ENCODE measurements at places on chromosomes 3 and 15.

- DNase-seq, result no peak
These were observed 52.1 kb downstream of the TFDP2 start for GRCh38 chr3:142097099-142097843.

- DNase-seq, result no peak
These were observed 8.7 kb downstream of the COL8A1 start for GRCh38 chr3:99647081-99647480.

DNA sequence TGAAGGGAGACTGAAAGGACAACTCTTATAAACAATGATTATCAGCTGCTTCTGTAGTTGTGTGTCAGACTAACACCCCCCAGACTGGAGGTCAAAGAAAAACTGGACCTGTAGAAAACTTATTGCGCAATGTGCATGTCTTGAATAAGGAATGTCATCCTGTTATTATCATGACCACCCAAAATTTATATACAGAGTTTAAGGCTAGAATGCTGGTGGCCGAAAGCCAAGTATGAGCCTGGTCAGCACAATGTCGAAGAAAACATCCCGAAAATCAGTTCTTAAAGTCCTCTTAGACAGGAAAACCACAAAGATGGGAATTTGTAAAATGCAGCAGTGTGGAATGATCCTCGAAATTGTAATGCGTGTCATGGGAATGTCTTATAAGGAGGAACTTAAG is 29.3 kb downstream of the RFTN1 start:
- DNase-seq, result peak; percentile 98

DNA sequence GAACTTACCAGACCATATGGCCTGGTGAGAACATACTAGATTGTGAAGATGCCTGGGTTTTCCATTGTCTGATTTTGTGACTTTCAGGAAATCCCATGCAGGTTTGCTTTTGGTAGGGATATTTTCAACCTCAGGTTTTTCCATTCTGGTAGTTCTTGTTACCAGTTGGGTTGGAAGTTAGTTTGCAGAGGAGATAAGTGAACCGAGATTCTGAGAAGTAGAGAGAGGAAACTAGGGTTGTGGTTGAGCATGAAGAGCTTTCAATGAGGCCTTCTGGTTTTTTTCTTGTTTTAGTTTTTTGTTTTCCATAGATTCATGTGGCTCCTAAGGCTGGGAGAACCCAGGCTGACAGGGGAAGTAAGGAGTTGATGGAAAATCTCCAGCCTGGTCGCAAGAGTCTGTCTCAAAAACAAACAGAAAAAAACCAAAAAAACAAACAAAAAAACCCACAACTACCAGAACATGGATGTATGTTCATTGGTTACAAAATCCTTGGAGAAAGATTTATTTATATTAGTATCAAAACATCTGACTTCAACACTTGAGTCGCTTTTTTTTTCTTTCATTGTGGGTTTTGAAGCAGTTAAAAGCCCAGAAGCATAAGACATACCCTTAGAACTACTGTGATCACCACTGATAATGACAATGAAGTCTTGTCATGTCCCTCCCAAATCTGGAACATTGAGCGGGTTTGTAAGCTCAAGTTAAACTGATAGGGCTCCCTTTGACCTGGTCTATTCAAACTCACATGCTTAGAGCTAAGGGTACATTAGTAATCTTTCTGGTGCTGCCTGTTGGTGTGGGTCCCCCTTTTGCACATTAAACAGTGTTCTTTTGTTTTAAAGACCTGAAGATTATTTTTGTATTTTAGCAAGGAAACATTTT is 3.2 kb downstream of the GPR171 start:
- no peak for DNase-seq

GRCh38 chr3:194340757-194341400 is 10.2 kb downstream of the CPN2 start:
- DNase-seq, result no peak

DNA sequence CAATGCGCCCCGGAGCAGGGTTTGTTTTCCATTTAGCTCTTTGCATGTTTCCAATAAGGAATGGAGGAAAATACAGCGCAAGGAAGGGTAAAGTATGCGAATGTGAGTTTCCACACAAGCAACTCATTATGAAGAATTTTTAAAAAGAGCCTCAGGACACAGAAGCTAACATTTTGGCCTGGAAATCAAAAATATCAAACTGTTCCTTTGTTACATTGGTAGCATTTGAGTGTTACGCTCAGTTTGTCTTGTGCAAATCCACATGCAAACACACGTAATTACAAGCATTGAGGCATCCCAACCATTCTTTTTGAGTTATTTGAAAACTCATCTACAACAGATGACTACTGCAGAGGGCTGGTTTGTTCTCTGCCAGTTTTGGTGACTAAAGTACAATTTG is 93.0 kb upstream of the SNRPA1 start:
- DNase-seq, result no peak

- DNase-seq, result no peak
These were observed 24.4 kb downstream of the CNOT10 start for GRCh38 chr3:32709346-32709745.

- no peak for DNase-seq
These were observed 38.4 kb downstream of the CFAP100 start for GRCh38 chr3:126433105-126433430.

- DNase-seq, result no peak
These were observed 295.7 kb upstream of the WNT5A start for GRCh38 chr3:55782807-55783206.

DNA sequence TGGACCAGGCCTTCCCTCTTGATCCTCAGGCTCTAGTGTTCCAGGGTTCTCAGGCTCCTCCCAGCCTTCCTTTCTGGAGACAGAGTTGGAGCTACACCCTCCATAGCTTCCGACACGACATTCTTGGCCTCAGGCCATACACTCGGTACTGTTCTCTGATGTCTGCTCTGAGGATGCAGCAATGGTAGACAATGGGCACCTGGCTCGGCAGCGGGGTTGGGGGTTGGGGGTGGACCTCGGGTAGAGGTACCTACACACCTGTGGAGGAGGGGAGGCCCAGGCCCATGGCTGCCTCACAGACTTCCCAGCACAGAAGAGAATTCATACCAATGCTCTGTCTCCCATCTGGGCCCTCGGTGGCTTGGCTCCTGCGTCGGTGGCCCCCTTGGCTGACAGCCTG is 21.4 kb downstream of the CCDC13 start:
- no peak for DNase-seq

- DNase-seq, result no peak
These were observed 712.1 kb downstream of the MECOM start for GRCh38 chr3:168951368-168951767.

GRCh38 chr15:53511175-53511574 is 248.3 kb downstream of the WDR72 start:
- DNase-seq, result no peak

- no peak for DNase-seq
These were observed 85.3 kb upstream of the MYZAP start for GRCh38 chr15:57506422-57506821.

GRCh38 chr3:816605-817004 is 276.2 kb upstream of the CNTN6 start:
- DNase-seq, result no peak

GRCh38 chr3:50352781-50353180 is 2.1 kb downstream of the CYB561D2 start:
- DNase-seq, result no peak

- no peak for DNase-seq
These were observed 60.8 kb upstream of the POLG start for GRCh38 chr15:89395461-89395871.

- DNase-seq, result no peak
These were observed 18.0 kb upstream of the ZXDC start for GRCh38 chr3:126493739-126494138.

- no peak for DNase-seq
These were observed 77.9 kb downstream of the PCSK6 start for GRCh38 chr15:101411581-101411980.
